Hippocampal formation (tissue), 2 donors: ENCODE measurements at places on chromosomes 5 and 9.

DNA sequence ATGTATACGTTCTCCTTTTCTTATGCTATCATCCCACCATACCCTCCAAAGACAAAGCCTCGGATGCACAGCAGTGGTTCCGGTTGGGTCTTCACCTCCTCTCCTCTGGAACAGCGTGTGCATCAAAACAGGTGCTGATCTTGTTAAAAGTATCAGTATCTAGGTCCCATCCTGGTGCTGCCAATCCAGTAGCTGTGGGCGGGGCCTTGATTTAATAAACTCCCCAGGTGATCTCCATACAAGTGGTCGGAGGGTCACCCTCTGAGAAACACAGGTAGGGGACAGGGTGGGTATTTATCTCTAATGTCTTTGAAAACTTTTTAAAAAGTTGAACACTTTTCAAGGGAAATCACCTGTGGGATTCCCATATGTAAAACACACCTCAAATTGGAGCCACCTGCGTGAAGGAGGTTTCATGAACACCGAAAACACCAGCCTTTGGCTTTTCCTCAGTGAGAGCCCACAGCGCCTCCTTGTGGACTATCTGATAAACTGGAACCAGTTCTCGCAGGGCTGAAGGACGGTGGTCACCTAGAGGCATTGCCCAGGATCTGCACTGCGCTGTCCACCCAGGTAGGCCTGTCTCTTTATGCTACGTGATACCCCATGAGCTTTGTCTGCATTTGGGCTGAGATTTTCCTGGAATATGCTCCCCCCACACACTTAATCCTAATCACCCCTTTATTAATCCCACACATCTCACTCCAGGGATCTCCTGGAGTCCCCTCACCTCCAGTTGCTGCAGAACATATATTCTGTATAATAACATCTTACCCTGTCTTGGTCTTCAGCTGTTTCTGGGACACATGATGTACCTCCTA is 80.5 kb upstream of the EPB41L4B start:
- no peak for DNase-seq

DNA sequence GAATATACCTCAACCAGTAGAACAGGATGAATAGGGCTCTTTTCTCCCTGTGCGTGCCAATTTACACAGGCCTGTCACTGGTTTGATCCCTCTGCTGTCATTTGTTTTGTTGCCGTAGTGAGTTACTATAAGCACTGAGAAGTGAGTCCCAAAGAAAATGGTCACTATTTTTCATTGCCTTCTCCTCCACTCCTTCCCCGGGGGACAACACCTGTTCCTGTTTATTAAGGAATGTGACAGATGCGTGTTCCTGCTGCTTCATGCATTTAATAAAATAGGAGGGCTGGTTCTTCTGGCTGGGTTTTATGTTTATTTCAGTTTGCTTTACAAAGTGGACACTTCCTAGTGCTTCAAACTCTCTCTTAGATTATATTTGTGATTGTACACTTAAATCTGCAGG is 6.4 kb downstream of the THBS4 start:
- DNase-seq, result no peak

DNA sequence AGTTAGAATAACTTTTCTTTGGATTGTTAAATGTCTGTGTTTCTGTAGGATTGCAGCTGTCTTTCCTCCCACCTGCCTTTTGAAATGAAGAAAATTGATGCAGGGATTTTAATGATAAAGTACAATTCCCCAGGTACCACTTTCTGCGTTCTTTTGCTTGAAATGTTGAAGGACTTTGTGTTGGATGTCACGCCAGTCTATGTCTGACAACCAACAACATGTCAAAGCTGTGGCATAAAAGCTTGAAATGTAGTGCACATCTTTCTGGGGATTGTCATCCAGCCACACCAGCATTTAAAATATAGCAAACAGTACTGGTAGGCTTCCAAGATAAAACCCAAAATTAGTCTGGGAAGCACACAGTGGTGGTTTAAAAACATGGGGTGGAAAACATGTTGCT is 381.4 kb downstream of the TMEM161B start:
- DNase-seq, result no peak

DNA sequence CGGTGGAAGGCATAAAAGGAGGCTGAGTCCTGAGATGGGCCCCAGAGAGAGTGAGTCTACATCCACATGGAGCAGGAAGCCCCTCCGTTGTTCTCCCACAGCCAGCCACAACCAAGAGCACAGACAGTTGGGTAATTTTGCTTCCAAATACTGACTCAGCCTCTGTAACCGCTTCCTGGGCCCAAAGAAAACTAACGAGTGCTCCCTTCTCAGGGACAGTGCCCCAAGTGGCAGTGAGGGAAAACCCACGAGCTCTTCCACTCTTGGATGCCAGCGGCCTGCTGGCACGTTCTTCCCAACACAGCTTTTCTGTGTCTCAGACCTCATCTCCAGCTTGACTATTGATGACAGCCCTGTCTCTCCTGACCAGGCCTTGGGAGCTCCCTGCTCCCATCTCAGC is 207.6 kb downstream of the FSTL4 start:
- DNase-seq, result no peak

DNA sequence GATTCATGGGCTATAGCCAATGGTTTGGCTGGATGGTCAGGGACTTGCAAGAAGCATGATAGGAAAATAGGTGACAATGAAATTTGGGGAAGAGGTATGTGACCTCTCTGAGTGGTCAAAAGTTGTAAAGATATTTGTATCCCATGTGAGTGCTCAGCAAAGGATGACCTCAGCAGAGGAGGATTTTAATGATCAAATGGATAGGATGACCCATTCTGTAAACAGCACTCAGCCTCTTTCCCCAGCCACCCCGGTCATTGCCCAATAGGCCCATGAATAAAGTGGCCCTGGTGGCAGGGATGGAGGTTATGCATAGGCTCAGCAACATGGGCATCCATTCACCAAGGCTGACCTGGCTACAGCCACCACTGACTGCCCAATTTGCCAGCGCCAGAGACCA is 138.4 kb upstream of the SPDL1 start:
- no peak for DNase-seq

DNA sequence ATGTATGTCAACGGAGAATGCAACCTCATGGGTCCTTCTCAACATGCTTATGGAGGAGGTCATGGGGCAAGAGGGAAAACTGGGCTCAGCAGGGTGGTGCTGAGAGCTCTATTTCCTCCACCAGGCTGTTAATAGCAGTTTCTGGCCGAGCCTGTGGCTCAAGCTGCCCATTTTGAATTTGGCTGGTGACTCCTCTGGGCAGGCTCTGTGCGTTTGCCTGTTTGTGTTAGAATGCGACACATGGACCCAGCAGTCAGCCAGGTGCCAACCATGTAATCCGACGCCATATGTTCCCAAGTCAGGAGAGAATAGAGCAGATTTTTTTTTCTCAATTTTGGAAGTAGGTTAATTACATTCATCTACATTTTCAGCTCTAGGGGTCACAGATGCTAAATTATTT is 387.7 kb upstream of the CLINT1 start:
- DNase-seq, result no peak

- no peak for DNase-seq
Observed at GRCh38 chr9:120864719-120865118, 12.3 kb downstream of the PHF19 start.

DNA sequence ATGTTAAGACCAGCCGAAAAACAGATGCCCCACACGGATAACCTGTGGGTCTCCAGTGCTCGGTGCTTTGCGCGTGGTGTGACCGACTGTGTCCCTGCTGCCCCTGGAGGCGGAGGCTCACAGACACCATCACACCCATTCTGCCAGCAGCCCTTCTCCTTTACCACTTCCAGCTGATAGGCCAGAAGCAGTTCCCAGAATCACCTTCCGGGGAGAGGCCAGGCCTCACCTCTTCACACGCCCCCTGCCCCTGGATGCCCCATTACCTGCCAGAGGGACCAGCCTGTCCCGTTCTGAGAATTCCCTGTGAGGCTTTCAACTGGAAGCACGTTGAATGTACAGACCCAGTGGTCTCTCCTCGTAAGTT is 21.6 kb upstream of the LRRC14B start:
- no peak for DNase-seq

GRCh38 chr5:166860426-166860825 is 1431.0 kb upstream of the WWC1 start:
- no peak for DNase-seq

DNA sequence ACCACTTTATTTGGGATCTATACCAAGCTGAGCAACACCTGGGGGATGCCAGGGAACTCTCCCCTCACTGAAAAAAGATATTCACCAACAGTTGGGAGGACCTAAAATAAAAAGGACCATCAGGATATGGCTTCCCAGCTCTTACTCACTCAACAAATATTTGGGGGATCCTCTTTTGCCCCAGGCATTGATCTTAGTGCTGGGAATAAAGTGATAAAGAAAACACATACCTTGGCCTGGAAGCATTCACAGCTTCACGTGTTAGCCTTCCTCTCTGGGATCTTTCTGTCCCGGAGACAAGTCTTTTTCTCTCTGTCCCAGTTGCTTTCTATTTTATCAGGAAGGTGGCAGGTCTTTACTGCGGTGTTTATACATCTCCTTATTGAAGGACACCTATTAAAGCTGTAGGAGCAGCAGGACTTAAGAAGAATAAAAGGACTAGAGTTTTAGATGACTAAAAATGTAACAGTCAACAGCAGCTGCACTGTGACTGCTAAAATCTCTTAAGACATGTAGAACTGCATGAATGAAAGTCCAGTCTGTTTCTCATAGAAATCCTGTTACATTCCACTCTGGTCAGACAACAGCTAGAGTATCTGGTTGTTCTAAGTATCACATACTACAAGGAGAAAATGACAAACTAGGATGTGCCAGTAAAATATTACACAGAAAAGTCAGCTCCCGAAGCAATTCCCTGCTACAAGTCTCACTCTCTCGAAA is 90.0 kb upstream of the ITGA2 start:
- no peak for DNase-seq

DNA sequence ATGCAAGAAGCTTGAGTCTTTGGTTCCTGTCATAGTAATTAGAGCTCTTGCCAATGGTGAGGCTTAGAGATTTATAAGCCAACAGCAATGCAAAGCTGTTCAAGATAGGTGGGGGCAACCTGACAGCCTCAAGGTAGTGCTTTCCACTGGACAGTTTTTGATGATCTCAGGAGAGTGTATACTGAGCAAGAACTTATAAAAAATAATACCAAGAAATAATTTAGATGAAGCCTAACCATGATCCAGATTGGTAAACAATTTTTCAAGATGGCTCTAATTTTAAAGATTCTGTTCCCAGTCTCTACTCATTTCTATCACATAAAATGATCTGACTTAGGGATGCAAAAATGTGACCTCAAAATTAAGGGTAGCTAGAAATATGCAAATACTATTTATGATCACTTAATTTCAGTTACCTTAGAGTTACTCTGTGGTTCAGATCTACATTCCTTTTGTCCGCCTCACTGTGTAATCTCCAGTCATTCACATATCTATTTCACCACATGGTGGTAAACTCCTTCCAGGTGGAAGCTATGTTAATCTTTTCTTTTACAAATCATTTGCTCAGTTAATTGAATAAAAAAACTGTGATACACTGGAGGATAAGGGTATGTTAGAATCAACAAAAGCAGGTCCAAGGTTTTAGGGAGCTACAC is 1228.0 kb upstream of the C9orf72 start:
- DNase-seq, result no peak

DNA sequence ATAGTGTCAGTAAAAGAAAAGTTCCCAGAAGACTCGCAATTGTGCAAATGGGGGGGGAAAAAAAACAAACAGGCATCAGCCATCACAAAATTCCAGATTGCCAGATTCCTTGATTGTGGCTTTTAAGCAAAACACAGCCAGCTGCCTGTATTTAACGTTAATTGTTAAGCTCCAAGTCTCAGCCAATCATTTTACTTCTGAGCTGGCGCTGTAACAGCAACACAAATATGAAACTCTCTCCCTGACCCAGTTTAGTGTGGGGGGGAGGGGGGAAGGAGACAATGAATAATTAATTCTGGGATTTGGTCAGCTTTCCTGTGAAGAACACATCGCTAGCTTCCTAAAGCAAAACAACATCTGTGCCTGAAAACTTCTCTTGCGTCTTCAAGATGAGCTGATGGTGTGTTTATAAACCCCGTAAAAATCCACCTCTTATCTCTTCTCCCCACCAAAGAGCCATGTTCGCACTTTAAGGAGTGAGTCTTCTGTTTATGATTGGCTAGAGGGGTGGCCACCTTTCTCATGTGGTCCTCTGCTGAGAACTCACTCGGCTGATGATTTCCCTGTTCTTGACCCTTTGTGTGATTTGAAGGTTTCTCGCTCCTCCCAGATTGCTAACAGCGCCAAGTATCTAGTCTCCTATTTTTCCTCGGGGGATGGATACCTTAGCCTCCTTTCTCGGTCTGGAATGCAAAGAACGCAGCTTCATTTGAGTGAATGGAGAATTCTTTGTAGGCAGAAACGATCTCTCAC is 160.2 kb upstream of the DAPK1 start:
- no peak for DNase-seq

- DNase-seq, result no peak
Observed at GRCh38 chr5:143618141-143618540, 193.8 kb upstream of the HMHB1 start.

DNA sequence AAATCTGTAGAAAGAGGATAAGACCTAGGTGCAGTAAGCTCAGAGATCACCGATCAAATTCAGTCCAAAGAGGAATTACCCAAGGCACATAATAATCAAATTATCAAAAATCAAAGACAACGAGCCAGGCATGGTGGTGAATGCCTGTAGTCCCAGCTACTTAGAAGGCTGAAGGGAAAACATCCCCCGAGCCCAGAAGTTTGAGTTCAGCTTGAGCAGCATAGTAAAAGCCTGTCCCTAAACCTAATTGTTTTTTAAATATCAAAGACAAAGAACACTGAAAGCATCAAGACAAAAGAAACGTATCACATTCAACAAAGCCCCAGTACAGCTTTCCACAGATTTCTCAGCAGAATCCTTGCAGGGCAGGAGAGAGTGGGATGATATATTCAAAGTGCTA is 122.9 kb downstream of the CEP120 start:
- no peak for DNase-seq

- no peak for DNase-seq
Observed at GRCh38 chr5:89004379-89004778, 121.4 kb upstream of the MEF2C start.

GRCh38 chr5:178797546-178798440 is 62.0 kb upstream of the ZNF354B start:
- no peak for DNase-seq

DNA sequence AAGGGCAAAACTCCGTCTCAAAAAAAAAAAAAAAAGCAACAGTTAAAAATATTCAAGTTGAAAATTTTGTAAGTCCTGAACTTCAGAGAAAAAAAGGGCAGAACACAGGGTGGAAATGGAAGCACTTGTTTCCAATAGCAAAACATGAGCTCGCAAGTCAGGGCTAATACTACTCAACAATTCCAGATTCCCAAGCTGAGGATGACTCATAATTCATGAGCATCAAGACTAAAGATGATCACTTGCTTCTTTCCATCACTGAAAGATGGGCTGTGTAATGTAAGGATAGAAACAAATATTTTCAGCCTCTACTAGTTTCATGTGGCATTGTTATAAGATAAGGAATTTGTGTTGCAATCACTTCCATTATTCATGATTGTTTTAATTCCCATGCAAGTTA is 33.5 kb upstream of the FST start:
- DNase-seq, result no peak
